Dermis blood vessel endothelial cell (primary cell): ENCODE measurements at places on chromosomes 7 and 10. TPM values are rescaled to one million over a fixed set of nuclear protein-coding genes. Genes with fewer than 3 reads are reported as not detected.
A peak's percentile ranks its signal among the peaks of the same experiment; 100 is the strongest.

DNA sequence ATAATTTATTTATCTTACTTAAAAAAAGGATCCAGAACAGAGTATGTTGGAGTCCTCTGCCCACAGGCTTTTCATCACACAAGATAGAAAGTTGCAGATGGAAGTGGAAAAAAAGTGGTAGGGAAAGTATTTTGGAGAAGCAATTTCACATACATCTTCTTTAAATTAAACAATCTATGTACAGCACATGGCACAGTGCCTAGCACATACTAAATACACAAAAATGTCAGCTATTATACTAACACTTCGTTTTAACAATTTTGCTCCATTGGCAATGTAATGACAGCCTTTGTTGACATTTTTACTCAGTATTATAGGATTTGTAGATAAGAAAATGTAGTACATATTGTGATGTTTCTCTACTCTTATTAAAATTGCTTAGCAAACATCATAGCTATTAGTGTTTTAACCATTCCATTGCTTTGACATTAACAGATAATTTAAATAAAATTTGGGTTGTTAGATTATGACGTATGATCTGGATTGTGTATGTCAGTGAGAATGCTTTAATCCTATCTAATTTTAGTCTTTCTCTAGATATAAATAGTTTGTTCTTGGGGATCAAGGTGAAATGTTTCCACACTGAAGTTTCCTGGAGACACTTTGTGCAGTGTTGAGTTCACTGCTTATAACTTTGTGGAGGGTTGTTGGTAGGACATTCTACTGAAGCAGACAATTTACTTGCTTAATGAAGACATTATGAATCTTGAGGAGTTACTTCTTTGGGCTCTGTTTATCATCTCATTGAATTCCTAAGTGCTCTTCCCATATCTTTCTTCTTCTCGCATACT lies 202.8 kb upstream of the DKK1 start:
- no peak for DNase-seq

- DNase-seq, result peak; percentile 80
Observed at GRCh38 chr7:130894146-130894908, 160.3 kb upstream of the KLF14 start.

GRCh38 chr7:128914566-128915151 lies 4.2 kb upstream of the KCP start:
- no peak for DNase-seq

- DNase-seq, result no peak
Observed at GRCh38 chr7:95389516-95389915, 6.7 kb downstream of the PON3 start.

DNA sequence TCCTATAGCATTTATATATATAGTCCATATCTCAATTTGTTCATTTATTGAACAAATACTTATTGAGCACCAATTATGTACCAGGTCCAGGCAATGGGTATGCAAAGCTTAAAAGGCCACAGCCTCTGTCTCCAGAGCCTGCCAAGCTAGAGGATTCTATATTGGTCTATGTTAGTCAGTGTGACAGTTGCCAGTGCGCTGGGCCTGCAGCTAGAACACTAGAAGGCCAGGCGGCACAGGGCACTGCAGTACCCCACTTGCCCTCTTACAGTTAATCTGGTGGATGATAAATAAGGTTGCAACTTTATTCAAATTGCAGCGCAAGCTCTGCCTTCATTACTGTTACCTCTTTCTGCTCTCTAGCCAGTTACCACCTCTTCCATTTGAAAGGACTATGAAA lies 68.8 kb downstream of the PPP1R3C start:
- DNase-seq, result no peak

- no peak for DNase-seq
Observed at GRCh38 chr7:66359656-66360211, 154.6 kb downstream of the TPST1 start.

DNA sequence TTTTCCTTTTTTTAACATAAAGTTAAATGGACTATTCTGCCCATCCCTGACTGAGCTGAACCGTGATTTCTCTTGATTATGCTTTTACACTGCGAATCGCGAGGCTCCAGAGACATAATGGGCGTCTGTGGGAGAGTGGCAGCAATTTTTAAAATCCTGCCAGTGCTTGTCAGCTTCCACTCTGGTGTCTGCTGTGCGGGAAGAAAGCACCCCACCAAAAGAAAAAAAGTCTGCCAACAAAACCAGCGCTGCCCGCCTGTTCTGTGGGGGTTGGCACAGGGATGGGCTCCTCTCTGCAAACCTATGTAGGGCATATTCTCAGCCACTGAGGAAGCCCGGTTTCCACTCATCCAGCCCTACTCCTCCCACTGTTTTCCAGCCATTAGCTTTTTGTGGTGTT lies 592.3 kb upstream of the GALNT17 start:
- DNase-seq, result no peak

DNA sequence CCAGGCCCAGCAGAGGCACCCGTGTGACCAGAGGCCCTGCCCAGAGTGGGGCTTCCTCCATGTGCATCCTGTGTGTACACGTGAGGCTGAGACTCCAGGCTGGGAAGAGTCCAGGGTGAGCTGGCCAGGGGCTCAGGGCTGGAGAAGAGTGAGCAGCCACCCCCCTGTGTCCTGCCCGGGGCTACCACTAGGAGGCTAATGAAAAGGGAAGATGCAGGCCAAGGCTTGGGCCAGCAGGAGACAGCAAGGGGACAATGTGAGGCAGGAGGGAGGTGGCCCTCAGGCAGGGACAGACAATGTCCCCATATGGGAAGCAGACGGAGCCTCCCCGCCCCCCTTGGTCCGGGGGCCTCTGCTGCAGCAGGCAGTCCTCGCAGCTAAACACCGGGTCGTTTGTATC lies 102.0 kb downstream of the HIF1AN start:
- peak; percentile 37 for DNase-seq

- DNase-seq, result no peak
Observed at GRCh38 chr10:60513281-60513680, 123.6 kb upstream of the ANK3 start.

- no peak for DNase-seq
Observed at GRCh38 chr10:75098902-75099673, 12.4 kb upstream of the SAMD8 start.

- no peak for DNase-seq
Observed at GRCh38 chr7:142200206-142200605, 57.7 kb downstream of the PRSS58 start.

- DNase-seq, result no peak
Observed at GRCh38 chr7:44290252-44290620, 35.2 kb downstream of the CAMK2B start.

GRCh38 chr10:69669409-69669808 lies 39.4 kb downstream of the FAM241B start:
- DNase-seq, result no peak

DNA sequence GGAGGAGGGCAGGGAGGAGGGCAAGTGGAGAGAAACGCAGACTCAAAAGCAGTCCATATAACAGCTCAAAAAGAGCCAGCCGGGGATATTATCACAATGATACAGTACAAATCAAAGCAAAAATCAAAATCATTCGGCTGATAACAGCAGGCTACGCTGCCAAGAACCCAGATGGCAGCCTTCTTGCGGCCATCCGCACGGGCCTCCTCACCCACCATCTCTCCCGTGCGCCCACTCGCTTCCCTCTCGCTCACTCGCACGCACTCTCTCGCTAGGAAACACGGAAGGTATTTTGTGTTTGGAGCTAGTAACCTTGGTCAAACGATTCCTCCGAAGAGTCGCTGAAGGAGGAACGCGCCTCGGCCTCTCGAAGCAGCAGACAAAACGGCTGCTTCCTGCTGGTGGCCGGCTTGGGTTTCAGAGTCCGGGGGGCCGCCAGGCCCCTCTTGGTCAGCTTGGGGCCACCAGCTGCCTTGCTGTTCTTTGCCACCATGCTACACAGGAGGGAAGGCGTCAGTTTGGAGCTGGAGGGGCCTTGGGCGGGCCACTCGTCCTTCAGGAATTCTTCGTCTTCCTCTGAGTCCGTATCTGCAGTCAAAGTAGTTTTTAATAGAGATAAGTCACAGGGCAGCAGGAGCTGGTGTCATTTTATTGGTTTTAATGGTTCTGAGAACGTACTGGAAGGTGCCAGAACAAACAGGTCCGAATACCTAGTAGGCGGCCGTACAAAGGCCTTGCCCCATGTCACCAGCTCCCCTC lies 68.9 kb downstream of the SLC29A4 start:
- no peak for DNase-seq

DNA sequence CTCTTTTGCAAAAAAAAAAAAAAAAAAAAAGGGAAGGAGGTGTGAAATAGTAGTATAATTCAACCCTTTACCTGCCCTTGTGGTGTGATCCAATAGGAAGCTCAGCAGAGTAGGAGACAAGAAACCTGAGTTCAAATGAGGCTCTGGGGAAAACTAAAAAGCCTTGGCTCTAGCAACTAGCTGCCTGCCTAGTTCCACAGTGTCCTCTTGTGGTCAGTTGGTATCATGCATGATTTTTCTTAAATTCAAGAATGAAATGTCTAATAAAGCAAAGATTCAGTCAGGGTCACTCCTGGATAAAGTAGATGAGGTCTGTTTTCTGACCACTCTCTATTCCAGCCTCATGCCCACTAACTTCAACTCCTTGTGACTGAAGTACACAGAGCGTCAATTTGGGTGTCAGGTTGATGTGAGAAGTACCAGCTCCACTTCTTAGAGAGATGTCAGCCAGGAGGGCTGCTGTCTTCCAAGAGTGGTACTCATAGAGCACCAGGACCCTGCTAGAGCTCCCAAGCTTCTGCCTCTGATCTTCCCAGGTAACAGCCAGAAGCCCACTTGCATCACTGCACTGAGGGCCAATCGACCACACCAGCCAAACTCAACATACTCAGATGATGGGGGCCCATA lies 10.5 kb downstream of the LSM5 start:
- peak; percentile 79 for DNase-seq

GRCh38 chr7:150875791-150876190 lies 23.5 kb downstream of the AOC1 start:
- peak; percentile 11 for DNase-seq

DNA sequence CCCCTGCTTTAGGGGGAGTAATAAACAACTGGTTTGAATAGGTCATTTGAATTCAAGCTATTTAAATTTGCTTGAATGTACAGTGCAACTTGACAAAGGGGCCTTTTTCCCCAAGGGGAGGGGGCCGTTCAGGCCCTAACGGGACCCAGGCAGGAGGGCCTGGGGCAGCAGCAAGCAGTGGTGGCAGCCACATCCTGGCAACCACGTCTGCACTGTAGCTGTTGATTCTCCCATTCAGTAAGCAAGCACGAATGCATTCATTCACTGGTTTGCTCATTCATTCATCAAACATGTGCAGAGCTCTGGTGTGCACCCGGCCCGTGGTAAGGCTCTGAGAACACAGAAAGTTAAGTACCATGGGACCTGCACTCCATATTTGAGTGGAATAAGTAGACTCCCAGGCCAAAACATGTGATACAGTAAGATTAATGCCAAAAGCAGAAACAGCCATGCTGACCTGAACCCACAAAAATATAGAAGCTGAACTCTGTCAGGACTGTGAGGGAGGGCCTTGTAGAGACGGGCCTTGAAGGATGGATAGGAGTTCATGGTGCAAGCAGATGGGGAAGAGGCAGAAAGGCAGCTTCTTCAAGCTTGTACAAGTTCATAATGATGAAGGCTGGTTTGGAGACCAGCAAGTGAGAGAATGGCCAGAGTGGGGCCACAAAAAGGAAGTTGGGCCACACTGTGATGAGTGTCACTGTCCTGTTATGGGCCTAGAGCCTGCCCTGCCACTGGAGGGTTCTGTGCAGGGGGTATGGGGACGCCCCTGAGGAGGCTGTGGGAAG lies 29.3 kb upstream of the C10orf53 start:
- DNase-seq, result no peak

Gene CLRN3
- 0.19 TPM in 1 of 2 replicates, not detected in the other for total RNA-seq

Gene WEE2
- not detected in 2 replicates for total RNA-seq

Gene DGKB
- total RNA-seq, result not detected in 2 replicates

Gene IRF5
- total RNA-seq, result 0.09 and 0.17 TPM in 2 replicates

Gene MYOZ1
- total RNA-seq, result not detected in 2 replicates

Gene CYP17A1
- not detected in 2 replicates for total RNA-seq

Gene RTKN2
- 0.17 and 0.33 TPM in 2 replicates for total RNA-seq
